Stimulated activated naive CD4-positive, alpha-beta T cell (primary cell): ENCODE measurements at places on chromosomes 2 and 18.
A peak's percentile ranks its signal among the peaks of the same experiment; 100 is the strongest.

DNA sequence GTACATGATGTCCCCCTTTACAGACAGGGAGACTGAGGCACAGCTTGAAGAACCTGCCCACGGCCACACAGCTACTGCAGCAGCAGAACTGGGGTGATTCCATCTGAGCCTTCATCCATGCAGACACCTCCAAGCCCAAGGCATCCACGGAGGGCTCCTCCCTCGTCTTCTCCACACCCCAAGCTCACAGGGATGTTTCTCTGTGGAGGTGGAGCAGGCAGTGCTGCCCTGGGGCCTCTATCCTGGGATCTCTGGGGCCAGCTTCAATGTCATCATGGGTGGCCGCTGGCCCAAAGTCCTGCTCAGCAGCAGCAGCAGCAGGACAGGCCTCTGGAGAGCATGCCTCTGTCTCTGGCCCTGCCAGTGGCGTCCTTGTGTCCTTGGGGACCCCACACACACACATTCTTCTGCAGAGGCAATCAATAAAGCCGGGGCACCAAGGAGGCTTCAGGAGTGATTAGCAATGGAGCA, 31.2 kb downstream of the ADI1 start:
- no peak for DNase-seq

DNA sequence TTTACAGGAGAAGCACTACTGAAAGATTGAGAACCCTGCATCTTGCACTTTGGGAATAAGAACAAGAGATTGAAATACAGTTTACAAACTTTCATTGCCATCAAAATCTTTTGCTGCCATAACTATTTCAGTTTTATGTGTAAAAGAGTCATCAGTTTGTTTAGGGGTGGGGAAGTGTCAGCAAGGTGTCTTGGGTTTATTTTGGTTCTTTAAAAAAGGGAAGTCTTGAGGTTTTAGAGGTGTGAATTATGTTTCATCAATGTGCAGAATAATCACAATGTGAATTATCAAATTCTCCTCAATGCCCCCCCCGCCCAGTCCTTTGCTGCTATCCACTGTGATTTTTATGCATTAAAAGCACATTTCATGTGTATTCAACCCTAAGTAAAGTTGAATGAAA, 37.4 kb downstream of the SOCS6 start:
- no peak for DNase-seq

GRCh38 chr2:121356058-121356640, 71.1 kb upstream of the TFCP2L1 start:
- no peak for DNase-seq

DNA sequence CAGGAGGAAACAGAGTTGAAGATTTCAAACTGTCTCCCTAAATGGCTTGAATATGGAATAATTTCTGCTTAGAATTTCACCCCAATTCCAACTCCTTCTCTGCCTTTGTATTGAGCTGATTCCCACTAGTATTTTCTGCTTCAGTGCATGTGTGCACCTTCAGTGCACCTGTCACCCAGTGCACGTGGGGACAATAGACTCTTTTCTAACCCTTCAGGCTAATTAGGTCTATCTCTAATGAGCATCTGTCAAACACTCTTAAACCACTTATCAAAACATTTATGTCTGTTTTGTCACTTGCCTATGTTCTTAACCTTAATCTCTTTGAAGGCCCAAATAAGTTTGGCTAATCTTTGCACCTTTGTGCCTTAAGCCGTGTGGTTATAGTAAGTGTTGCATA, 232.0 kb upstream of the NETO1 start:
- no peak for DNase-seq

- DNase-seq = peak; percentile 56
Observed at GRCh38 chr2:134232461-134232860, 21.4 kb upstream of the MGAT5 start.

DNA sequence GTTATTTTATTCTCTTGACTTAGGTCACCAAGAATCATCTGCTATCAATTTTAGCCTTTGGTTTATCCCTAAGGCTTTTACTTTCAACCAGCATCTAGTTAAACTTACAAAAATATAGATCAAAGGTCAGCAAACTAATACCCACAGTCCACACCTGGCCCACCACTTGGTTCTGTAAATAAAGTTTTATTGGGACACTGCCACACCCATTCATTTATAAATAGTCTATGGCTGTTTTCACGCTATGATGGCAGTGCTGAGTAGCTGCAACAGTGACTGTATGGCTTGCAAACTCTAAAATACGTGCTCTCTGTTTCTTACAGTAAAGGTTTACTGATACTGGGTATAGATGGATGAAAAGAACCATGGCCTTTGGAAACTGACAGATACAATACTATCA, 107.0 kb downstream of the MEP1B start:
- DNase-seq = no peak

DNA sequence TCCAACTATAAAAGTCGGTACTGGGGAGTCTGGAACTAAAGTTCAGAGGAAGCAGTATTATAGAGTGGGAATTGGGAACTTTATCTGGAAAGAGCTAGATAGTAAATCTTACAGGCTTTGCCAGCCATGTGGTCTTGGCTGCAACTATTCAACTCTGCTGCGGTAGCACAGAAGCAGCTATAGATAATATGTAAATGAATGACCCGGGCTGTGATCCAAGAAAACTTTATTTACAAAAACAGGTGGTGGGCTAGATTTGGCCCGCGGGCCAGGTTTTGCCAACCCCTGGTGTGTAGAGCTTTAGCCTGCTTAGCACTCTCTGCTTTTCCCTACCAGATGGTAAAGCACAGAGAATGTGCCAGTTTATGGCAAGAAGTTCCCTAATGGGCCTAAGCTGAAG, 70.8 kb downstream of the TNP1 start:
- DNase-seq = no peak

- no peak for DNase-seq
Observed at GRCh38 chr18:32450026-32450691, 20.5 kb downstream of the GAREM1 start.

- DNase-seq = no peak
Observed at GRCh38 chr2:201223089-201224073, 37.0 kb upstream of the CASP8 start.

GRCh38 chr2:241255542-241256167, 59.8 kb downstream of the HDLBP start:
- DNase-seq = no peak

- no peak for DNase-seq
Observed at GRCh38 chr2:214543386-214543955, 132.6 kb downstream of the VWC2L start.

GRCh38 chr18:75072672-75073371, 136.1 kb downstream of the PTGR3 start:
- DNase-seq = no peak

- DNase-seq = no peak
Observed at GRCh38 chr2:46338674-46339073, 41.5 kb downstream of the EPAS1 start.

- DNase-seq = no peak
Observed at GRCh38 chr2:211228559-211228958, 672.2 kb downstream of the CPS1 start.

DNA sequence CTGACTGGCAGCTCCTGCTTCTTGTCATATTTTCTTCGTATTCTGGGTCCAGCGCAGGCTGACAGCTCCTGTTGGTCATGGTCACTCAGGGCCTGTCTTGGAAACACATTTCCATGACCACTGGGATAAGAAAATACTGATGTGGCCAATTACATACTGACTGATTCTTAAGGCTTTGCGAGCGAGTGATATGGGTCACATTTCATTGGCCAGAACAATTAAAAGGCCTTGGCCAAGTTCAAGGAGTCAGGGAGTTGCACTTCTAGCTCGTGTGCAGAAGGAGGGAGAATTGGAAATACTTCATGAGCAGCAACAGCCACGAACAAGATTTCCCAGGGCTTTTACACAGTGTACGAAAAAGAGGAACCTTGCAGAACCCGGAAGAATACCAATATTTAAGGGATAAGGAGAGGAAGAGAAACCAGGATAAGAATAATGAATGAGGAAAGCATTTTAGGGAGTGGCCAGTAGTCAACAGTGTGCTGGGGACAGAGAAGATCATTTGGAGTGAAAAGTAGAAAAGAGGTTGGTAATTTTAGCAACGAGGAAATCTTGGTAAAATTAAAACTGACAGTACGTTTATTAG, 149.5 kb downstream of the ATP9B start:
- no peak for DNase-seq

GRCh38 chr2:51413726-51414125, 381.8 kb upstream of the NRXN1 start:
- DNase-seq = no peak

DNA sequence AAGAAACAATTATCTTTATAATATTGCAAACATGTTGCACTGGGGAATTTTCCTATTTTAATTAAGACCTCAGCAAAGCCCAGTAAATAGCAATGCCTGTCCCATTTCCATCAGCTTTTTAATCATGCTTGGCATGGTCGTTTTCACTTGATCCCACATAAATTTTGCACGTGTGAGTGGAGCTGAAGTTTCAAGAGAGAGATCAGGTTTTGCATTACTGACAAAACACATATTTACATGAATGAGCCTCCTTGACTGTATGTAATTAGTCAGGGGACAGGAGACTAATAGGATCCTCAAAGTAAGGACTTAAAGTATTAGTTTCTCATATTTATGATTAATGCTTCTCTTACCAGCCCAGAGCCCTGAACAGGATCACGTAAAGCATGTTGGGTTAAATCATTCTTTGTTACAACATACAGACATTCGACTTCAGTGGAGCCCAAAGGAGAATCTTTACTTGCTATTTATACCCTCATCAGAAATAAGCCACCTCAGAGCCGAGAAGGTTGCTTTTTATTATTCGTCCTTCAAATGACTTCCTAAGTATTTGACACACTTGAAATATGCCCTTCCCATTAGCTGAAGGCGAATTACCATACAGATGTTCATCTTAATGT, 711.3 kb downstream of the GALR1 start:
- DNase-seq = no peak

- no peak for DNase-seq
Observed at GRCh38 chr2:2464094-2464493, 133.0 kb upstream of the MYT1L start.

GRCh38 chr2:177728920-177729319, 336.3 kb downstream of the AGPS start:
- no peak for DNase-seq

GRCh38 chr2:224039080-224039769, at the start of gene SERPINE2:
Gene SERPINE2 (minus strand): TSS chr2:224039286. CDS start chr2:224001900, 37,386 bp downstream.
- DNase-seq = peak; percentile 36

GRCh38 chr2:44155666-44156446, 12.8 kb upstream of the PPM1B start:
- no peak for DNase-seq

- no peak for DNase-seq
Observed at GRCh38 chr18:34003687-34004086, 221.0 kb downstream of the NOL4 start.

GRCh38 chr18:32889615-32890593, 117.1 kb upstream of the KLHL14 start:
- no peak for DNase-seq

- no peak for DNase-seq
Observed at GRCh38 chr2:171089489-171089888, 71.2 kb downstream of the TLK1 start.

DNA sequence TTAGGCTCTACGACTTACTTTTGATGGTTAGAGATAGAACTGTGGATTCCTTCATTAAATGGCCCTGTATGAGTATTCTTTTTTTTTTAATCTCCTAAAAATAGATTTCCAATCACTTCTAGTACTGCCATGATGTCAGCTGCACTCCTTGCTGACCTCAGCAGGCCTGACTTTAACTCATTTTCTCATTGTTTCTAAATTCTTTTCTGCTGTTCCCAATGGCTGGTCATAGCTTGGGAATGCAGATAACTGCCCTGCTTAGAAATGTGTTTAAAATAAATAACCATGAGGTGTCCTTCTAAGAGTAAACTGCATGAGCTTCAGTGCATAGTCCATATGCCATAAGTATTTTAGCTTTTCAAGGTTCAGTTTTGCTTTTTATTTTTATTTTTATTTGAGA, 15.7 kb downstream of the CCDC85A start:
- DNase-seq = no peak

- no peak for DNase-seq
Observed at GRCh38 chr2:72001937-72002690, 145.5 kb downstream of the CYP26B1 start.

- no peak for DNase-seq
Observed at GRCh38 chr2:197869041-197869440, 64.6 kb downstream of the PLCL1 start.

DNA sequence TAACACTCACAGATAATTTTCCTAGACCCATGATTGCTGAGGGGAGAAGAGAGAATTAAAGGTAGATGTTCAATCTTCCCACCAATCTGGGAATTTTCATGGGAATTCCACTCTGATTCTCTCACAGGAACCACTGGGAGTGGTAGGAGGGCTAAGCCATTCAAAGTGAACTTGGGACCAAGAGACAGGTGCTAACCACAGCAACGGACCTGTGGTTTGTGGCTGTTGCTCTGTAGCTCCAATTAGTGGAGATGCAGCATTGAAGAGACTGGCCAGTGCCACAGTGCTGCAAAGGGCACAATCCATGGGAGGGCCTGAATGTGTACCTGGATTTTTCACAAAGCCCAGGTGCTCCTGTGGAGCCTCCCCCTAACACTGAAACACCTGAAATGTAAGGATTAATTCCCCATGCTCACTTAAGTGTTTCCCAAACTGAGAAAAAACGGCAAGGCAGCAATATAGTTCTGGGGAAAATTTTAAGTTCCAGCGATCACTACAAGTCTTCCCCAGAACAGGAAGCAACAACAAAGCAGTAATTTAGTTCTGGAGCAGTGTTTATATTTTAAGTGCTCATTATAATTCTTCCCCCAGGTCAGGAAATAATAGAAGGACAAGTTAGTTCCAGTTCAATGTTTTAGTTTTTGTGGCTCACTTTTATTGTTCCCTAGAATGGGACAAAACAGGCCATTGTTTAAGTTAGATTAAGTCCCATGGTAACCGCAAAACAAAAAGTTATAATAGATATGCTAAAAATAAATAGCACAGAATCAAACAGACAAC, 1045.8 kb downstream of the CNTNAP5 start:
- DNase-seq = no peak

- no peak for DNase-seq
Observed at GRCh38 chr2:46887028-46887885, 28.3 kb downstream of the MCFD2 start.

DNA sequence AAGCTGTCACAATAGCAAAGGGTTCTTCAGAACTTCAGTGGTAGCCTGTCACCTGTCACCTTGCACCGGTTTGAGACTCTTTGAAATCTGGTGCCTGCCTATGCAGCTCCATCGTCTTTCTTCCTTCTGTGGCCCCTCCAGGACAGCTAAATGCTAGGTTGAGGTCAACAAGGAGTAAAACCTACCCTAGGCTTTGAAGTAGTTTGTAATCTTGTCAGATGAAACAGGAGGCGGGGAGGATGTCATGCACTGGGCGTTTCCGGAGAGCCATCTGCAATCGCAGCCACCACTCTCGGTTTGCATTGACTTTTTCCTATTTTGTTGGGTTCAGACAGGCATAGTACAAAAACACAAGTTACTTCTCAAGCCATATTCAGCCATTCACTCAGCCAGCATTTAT, 116.7 kb downstream of the LPIN1 start:
- no peak for DNase-seq

GRCh38 chr2:102226171-102226570, 39.3 kb downstream of the IL1RL2 start:
- no peak for DNase-seq

DNA sequence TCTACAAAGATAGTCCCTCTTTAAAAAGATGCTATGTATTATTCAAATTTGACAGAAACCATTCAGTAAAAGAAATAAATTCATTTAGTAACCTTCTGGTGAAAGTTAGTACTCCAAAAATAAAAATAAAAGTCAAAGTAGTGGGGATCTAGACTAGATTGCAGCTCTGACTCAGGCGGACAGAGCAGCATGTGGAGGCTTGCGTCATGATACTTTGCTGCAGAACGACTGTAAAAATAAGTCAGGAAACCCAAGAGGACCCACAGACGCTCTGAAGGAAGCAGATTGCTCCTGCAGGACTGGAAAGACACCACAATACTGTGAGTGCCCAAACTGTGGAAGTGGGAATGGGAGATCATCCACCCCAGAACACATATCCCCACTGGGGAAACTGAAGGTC, 301.9 kb downstream of the RIT2 start:
- DNase-seq = no peak
